Cardiac septum (tissue), 1 donor: ENCODE measurements at places on chromosomes 3 and 15. TPM values are rescaled to one million over a fixed set of nuclear protein-coding genes. Genes with fewer than 3 reads are reported as not detected.

DNA sequence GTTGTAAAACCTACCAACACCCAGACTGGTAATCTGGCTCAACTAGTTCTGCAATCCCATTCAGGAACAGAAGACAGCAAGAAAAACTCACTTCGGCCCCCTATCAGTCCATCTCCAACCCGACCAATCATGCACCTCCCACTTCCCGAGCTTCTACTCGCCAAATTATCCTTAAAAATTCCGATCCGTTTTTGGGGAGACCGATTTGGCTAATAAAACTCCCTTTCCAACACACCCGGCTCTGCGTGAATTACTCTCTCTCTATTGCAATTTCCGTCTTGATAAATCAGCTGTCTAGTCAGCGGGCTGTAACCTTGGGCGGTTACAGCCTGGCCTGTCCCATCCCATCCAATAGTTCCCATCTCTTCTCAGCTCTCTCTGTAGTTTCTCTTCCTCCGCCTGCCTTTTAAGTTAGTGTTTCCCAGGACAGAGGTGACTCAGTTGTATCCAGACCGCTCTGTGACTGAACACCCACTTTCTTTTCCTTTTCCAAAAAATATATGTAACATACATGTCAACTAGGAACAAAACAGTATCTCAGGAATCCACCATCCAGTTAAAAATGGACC, 780 bp upstream of the ACAD9 start:
- no peak for DNase-seq

The PPP1R14D gene
- not detected for total RNA-seq

The GCNT3 gene
- not detected for total RNA-seq

The REC114 gene
- not detected for total RNA-seq

GRCh38 chr3:129054605-129055104, 5.9 kb upstream of the GP9 start:
- no peak for DNase-seq

DNA sequence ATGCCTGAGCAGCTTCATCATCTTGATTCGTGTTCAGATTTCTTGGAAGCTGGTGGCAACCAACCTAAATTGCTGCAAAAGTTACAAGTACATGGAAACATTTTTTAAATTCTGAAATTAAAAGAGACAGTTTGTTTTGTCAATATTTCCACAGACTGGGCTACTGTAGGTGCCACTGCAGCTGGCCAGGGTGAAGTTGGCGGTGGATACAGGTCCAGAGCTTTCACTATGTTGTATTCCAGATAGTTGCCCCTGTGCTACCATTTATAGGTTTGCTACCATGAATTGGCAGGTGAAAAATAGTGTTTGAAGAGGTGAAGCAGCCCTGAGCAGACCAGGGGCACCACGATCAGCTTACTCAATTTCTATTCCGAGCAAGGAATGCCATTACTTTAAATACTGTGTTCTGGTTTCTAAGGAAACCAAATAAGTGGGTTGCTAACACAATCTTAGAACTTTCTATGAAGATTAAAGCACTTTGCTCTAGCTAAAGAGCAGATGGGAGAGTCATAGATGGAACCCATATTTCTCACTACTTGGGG, 21.2 kb upstream of the SHC4 start:
- DNase-seq: no peak

DNA sequence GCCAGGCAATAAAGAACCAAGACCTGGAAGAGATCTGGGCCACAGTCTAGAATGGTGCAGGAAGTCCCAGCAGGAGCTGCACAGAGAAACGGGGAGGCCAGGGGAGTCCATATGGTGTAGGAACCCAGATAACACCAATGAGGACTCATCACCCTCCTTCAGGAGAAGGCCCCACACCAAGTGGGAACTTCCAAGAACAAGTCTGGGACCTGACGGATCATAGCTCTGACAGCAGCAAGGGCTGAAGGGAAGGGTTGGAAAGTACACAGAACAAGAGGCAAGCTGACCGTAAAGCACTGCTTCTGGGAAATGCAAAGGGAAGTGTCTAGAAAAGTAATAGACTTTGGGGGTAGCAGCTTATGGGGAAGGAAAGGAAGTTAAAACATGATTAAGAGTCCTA, 34.5 kb downstream of the ANO10 start:
- no peak for DNase-seq

GRCh38 chr15:91118817-91119590, 18.9 kb downstream of the SV2B start:
- no peak for DNase-seq

DNA sequence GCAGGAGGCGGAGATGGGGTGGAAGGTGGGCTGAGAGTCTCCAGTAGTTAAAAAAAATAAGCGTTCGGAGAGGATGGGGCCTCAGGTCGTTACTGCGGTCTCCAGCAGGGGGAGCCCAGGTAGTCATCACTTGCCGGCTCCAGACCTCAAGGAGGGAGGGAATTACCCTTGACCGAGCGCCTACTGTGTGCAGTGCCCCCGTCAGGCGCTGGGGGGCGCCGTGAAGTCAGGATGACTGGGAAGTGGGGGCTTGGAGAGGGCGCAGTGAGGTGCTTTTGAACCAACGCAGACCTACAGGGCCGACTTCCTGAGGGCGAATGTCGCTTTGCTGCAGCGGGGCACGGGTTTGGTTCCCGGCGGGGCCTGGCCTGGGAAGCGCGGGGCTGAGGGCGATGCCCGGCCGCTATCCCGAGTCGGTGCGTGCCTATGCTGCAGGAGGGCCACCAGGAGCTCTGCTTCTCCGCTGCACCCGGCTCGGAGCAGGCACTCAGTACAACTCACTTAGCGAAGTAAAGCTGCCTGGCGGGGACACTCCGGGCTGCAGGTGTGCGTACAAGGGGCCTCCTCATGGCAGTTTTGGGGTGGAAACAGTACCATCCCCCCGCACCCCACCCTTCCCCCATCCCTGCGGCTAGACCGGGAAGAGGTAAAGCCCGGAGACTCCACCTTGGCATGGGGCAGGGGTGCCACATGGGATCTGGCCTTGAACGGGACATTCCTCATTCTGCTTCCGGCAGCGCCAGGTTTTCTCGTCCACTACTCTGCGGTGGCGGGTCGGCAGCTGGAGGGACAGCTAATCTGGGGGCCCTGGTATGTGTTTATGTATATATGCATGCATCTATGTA, 79.8 kb downstream of the RHCG start:
- DNase-seq: no peak

DNA sequence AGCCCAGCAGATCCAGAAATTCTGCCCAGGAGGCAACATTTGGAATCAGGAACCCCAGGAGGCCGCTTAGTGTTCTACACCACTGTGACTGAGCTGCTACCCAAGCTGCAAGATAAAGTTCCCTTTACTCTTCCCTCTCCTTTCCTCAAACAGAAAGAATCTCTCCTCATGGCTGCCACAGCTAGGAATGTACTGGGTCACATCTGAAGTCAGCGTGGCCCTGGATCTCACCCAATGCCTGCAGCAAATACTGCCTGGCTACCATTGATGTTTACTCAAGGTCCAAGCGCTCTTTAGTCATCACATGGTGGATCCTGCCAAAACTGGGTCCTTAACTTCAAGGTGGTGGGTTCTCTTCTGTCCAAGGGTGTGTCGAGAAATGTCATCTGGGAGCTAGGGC, 382.7 kb downstream of the EPHA6 start:
- no peak for DNase-seq

DNA sequence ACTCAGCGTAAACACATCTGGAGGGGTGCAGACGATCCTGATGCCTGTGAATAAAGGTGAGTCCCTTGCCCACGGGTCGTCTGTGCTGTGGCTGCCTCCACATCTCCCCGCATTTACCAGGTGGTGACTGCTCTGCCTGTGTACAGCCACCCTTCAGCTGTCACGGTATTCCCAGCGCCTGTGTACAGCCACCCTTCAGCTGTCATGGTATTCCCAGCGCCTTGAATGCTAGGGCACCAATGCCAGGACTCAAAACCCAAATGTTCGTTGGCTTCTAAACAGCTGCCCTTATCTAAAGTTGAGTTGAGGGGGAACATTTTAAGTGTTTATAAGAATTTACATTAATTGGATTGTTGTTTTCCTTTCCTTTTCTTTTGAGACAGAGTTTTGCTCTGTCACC, 27.4 kb downstream of the MAP6D1 start:
- DNase-seq: no peak

The FRMD4B gene
- 10.8 TPM for total RNA-seq

DNA sequence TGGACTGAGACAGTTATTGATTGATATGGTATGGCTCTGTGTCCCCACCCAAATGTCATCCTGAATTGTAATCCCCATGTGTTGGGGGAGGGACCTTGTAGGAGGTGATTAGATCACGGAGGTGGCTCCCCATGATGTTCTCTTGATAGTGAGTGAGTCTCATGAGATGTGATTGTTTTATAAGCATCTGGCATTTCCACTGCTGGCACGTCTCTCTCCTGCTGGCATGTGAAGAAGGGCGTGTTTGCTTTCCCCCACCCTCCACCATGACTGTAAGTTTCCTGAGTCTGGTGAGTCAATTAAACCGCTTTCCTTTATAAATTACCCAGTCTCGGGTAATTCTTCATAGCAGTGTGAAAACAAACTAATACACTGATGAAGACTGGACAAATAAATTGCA, 105.6 kb upstream of the MELTF start:
- no peak for DNase-seq

The SPINT1 gene
- 0.59 TPM for total RNA-seq

DNA sequence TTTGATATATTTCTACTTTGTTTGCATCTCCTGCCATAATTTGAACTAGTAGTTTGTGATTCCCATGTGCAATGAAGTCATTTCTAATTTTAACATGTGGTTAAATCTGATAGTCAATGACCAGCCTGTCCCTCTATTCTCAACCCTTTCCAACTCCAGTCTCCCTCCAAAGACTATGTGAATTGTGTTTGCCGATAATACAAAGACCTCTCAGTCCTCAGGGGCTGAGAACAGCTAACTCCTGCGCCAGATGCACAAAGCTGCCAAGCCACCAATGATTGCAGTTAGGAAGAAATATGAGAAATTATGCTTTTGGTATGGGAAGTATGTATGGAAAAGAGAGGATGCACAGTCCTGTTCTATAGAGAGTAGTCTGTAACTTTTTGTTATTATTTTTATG, 54.0 kb downstream of the KCNH8 start:
- no peak for DNase-seq

DNA sequence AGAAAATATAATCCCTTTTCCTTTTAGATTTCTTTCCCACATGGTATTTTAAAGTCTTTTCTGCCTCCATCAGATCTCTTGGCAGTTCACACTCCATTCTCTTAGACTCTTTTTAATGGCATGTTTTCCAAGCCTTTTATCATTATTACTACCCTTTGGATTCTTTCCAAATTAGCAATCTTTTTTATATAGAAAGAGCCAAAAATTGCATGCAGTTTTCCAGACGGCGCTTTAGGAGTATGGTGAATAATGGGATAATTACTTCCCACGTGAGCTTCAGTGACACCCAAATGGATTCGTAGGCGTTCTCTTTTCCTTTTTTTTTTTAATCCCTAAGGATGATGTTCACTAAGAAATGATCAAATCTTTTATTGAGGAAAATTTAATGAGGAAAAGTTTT, 354.8 kb upstream of the DNAJC19 start:
- no peak for DNase-seq

The HYAL3 gene
- total RNA-seq: 1.3 TPM

- no peak for DNase-seq
Measured at GRCh38 chr15:62988701-62989100, 53.8 kb upstream of the TPM1 start.

The FAM43A gene
- total RNA-seq: 33.9 TPM

The STAB1 gene
- 52.2 TPM for total RNA-seq

The ZNF639 gene
- 25.5 TPM for total RNA-seq

DNA sequence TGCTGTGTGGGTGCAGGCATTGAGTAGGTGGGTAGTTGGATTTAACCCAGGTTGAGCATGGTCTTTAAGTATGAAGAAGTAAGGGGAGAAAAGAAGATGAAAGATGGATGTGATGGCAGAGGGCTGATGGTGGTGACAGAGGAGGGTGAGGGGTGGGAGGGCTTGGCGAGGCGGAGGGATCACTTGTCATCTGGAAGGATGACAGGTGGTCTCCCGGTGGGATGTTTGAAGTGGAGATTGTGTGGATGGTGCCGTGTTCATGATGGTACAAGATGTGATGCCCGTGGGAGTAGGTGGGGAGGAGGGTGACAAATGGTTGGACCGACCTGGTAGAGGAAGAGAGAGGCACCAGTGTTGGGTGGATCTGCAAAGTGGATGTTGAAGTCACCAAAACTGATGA, 208.8 kb downstream of the RPLP1 start:
- DNase-seq: no peak

The SLC12A1 gene
- not detected for total RNA-seq
